ENCODE measurements at places on chromosomes 3 and 15.

- DNase-seq, result peak; percentile 60
Measured at GRCh38 chr15:45402955-45403877, 24.9 kb upstream of the GATM start.

- DNase-seq, result no peak
Measured at GRCh38 chr3:115861166-115861733, 237.9 kb downstream of the GAP43 start.

DNA sequence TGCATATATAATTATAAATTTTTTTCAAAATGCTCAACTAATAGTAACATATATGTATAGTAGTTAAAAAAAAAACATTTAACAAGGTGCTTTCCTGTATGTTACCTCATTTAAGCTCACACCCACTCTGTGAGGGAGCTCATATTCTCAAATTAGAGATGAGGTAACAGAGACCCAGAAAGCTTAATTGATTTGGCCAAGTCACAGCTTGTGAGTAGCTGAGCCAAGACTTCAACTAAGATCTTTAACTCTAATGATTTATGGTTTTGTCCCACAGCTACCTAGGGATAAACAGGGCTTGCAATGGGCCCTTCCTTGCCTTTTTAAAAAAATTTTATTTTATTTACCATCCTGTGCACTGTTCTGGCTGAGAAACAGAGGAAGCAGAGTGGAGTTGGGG lies 230.0 kb upstream of the GOLIM4 start:
- no peak for DNase-seq

- no peak for DNase-seq
Measured at GRCh38 chr15:66863390-66864085, 161.5 kb downstream of the SMAD6 start.

GRCh38 chr3:17489139-17489538 lies 253.3 kb downstream of the TBC1D5 start:
- DNase-seq, result no peak

DNA sequence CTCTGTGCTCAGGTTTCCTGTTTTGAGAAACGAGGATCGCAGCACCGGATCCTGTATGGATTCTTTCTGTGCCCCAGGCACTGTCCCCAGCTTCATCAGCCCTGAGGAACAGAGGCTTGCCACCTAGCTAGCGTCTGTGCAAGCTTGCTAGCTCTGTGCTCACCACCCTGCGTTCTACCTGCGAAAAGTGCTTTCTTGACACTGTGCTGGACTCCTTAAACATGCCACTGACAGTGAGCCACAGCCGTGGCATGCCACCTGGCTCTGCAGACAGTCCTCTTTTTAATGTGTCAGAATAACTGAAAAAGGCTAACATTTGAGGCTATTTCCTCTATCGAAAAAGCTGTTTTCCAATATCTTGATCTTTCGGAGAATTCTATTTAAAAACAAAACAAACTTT lies 1.4 kb downstream of the PGPEP1L start:
- DNase-seq, result no peak

- no peak for DNase-seq
Measured at GRCh38 chr3:154304116-154304786, 20.0 kb downstream of the DHX36 start.

GRCh38 chr3:149621218-149622005 lies 36.4 kb downstream of the WWTR1 start:
- DNase-seq, result no peak
